ENCODE measurements at places on chromosomes 1 and 21.
A peak's percentile ranks its signal among the peaks of the same experiment; 100 is the strongest.

DNA sequence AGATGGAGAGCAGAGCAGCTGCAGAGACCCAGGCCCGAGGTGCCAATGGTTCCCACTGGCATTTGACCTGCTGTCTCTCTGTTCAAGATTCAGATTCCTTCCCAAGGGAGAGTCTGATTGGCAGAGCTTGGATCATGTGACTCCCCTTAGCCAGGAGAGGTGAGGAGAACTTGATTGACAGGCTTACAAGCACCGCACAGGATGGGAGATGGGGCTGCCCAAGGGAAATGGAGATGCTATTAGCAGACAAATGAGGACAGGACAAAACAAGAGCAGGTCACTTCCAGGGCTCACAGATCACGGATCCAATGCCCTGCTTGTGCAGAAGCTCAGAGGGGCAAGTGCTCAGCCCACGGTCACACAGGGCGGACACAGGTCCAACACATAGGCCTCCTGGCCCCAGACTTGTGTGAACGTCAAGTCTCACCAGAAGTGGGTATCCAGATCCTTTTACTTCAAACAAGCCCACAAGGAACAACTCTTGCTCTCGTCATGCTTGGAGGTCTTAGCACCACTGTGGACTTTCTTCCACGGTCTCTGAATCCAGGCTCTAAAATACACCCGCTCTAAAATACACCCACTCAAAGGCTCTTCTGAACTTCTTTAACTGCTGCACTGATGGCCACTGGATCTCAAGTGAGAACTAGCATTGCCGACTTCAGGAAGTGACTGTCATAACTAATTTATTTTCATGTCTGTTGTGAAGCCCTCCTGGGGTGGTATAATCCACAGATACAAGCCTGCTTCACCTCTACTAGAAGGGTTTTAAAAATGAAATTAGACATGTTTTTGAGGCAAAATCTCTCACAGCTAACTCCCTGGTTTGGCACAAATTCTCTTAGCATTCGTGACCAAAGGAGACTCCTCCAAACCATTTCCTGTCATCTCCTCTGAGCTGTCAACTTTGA, 274.9 kb downstream of the RRAGC start:
- no peak for DNase-seq

DNA sequence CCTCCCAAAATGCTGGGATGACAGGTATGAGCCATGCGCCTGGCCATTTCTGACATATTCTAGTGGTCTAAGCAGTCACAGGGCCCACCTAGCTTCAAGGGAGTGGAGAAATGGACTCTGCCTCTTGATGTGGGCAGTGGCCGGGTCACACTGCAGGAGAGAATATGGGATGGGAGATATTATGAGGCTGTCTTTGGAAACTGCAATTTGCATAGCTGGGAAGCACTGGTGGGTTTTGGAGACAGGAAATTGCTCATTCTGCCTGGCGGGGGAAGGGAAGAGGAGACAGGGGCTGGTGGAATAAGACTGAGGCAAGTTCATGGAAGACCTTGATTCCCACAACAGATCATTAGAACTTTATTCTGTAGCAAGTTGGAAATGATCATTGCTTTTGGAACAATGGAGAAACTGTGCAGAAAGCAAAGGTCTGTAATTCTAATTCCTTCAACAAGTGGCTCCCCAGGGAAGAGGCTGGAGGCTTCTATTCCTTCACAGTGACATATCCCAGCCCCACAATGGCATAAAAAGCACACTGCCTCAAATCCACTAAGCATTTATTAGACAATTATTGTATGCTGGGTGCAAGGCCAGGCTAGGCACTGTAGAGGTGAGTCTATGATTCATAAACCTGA, 10.5 kb downstream of the NCMAP start:
- DNase-seq = no peak

DNA sequence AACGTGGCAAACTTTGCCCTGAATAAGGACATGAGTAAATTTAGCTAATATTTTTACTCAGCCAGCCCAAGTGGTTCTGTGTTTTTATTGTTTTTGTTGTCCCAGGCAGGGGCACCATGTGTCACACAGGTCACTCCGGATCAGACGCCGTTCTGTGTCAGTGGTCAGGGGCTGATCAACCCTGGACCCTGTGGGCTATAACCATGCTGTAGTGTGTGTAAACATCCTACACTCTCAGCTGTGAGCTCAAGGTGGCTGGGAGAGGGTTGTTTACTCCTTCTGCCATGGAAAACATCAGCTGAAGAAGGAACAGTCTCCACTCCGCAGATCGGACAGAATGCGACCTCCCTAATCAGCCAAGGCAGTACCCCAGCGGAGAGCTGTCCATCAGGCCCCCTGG, 26.5 kb upstream of the KCNQ4 start:
- no peak for DNase-seq

GRCh38 chr1:101128211-101128727, 102.7 kb upstream of the DPH5 start:
- DNase-seq = peak; percentile 63

GRCh38 chr1:33000427-33001026, 35.9 kb upstream of the RNF19B start:
- no peak for DNase-seq

DNA sequence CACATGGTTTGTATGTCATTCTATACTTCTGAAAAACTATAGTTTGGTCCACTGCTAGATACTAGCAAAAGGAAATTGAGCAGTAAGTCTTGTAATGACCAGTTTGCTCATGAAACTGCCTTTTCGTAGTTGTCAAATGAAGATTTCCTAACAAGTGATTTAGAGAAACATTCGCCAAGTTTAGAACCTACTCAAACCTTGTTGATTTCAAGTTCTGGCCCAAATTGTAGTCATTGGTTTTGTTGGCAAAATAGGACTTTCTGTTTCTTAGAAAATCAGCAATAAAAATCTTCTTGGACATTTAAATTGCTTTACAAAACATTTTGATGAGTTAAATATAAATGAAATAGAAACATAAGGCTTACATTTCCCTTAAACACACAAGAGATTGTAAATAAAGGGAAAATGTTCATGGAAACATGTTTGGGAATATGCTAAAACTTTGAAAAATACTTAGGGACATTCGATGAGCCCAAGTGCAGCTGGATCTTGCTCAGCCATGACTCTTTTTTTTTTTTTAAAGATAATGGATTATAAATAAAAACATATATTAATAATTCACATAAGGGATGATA, 178.5 kb upstream of the LYPLAL1 start:
- no peak for DNase-seq

DNA sequence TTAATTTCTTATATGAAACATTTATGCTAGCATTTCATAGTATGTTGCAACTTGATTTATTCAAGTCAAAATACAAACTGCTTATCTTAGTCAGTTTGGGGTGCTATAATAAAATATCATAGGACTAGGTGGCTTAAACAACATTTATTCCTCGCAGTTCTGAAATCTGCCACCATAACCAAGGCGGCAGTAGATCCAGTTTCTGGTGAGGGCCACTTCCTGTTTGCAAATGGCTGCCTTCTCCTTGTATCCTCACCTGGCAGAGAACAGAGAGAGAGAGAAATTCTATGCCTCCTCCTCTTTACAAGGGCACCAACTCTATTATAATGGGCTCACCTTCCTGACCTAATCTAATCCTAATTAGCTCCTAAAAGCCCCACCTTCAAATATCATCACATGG, 76.1 kb upstream of the RGS2 start:
- peak; percentile 6 for DNase-seq

GRCh38 chr1:94543001-94543400, 1.4 kb upstream of the F3 start:
- peak; percentile 51 for DNase-seq

DNA sequence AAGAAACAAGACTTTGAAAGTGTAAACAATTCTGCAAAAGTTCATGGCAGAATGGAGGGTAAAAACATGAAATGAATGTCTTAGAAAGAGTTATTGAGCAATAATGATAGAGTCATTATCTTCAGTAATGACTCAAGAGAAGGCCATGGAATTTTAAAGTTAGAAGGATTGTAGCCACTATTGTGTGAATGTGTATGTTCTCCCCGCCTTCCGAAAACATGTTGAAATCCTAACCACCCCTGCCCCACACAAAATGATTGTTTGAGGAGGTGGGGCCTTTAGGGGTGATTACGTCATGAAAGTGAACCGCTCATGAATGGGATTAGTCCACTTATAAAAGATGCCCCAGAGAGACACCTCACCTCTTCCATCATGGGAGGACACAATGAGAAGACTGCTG, 93.8 kb upstream of the CCDC190 start:
- no peak for DNase-seq

- DNase-seq = no peak
These were observed 82.3 kb upstream of the CACHD1 start for GRCh38 chr1:64387389-64388285.

Measured in inflammatory macrophage (primary cell).